ENCODE measurements at places on chromosomes 7 and 10. TPM values are rescaled to one million over a fixed set of nuclear protein-coding genes. Genes with fewer than 3 reads are reported as not detected.

The VWA2 gene
- total RNA-seq, result not detected

The SPDYE5 gene
- total RNA-seq, result not detected

The GNGT1 gene
- total RNA-seq, result 0.24 TPM

The NRG3 gene
- not detected for total RNA-seq

The PLXNA4 gene
- 1.4 TPM for total RNA-seq

The OR2A12 gene
- total RNA-seq, result not detected

The CNPY1 gene
- total RNA-seq, result not detected

The REEP3 gene
- total RNA-seq, result 57.6 TPM

The HYAL4 gene
- not detected for total RNA-seq

The AKR1C8 gene
- not detected for total RNA-seq

The SFRP5 gene
- not detected for total RNA-seq

The GIGYF1 gene
- total RNA-seq, result 5.3 TPM

The KLF14 gene
- under 0.01 TPM for total RNA-seq

The OR9A2 gene
- not detected for total RNA-seq

The ABCA13 gene
- total RNA-seq, result 0.48 TPM
